Peyer's patch (tissue), 4 donors: ENCODE measurements at places on chromosomes 4 and X.

DNA sequence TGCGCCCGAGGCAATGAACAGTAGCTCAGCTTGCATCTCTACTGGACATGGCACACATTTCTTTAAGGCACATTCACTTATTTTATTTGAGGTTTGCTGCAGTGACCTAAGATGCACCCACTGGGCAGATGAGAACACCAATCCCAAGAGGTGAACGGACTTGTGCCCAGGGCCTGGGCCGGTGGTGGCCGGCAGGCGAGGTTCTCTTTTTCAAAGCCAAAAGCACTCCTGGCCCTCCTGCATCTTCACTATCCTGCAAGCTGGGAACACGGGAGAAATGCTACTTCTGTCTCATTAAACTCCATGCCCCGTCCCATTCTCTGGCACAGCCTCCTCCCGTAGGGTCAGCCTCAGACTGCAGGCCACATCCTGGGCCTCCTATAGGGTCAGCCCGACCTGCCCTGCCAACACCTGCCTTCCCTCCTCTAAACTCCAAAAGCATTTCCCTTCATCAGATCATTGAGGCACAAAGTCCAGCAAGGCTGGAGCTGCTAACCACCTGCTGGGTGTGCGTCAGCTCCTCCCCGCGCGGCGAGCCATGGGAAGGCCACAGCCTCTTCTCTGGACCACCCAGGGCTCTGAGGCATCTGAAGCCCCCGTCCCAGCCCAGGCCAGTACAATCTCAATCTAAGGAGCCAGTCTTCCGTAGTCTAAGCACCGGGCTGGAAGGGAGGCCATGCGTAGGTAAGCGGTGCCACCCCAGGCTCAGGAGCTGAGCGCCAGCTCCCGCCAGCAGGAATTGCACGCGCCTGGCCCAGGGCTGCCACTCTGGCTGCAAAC is 166.1 kb downstream of the AFAP1 start:
- DNase-seq, result peak; percentile 73

GRCh38 chr4:84167564-84167963 is 331.5 kb downstream of the NKX6-1 start:
- DNase-seq, result no peak

- no peak for DNase-seq
Observed at GRCh38 chrX:57417827-57418226, 131.3 kb downstream of the FAAH2 start.

DNA sequence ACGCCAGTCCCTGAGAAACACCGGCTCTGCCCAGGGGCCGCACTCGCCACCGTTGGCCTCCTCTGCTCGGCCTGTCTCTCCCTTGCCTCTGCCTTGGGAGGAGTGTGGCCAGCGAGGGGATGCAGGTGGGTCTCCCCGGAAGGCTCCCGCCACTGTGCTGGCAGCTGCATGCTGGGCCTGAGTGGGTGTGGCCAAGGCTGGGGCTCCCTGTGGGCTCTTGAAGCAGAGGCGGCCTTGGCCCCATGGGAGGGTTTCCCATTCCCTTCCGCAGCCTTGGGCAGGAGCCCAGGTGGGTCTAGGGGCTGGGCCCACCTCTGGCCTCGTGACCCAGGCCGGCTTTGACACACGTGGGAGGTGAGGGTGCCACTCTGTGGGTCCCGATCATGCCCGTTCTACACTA is 19.1 kb downstream of the FGFRL1 start:
- DNase-seq, result no peak

DNA sequence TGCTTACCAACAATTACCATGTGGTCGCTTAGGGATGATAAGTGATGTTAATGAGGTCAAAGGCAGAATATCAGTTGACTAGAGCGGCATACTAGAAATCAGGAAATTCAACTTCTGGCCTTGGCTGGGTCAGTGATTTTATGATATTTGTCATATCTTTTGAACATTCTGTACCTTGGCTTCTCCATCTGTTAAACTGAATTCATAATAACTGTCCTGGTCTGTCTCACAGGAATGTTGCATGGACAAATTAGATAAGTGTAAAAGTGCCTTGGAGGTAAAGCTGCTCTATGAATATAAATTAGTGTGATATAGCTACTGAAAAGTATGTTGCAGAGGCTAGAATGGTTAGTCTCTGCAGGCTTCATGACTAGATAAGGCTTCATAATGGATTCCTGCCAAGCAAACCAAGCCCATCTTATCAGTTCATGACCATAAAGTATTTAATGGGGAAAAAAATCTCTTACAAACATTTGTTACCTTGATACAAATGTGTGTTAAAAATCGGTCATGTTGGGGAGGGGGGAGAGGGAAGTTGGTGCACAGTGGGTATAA is 104.6 kb upstream of the BMPR1B start:
- no peak for DNase-seq

DNA sequence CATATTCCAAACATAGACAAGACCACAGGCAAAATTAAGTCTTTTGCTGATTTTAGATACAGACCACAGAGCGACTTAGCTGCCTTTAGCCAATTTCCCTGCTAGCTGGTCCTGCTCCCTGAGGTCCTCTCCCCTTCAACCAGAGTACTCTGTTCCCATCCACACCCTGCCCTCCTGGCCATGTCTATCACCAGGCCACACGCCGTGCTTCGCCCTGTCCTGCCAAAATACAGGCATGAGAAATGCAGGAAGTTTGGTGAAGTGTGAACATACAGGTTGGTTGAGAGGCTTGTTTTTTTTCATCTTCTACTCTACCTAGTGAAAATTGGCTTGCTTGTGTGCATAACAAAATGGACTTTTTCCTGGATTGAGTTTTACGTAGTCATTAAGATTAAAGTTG is 226.2 kb upstream of the TENM3 start:
- no peak for DNase-seq

DNA sequence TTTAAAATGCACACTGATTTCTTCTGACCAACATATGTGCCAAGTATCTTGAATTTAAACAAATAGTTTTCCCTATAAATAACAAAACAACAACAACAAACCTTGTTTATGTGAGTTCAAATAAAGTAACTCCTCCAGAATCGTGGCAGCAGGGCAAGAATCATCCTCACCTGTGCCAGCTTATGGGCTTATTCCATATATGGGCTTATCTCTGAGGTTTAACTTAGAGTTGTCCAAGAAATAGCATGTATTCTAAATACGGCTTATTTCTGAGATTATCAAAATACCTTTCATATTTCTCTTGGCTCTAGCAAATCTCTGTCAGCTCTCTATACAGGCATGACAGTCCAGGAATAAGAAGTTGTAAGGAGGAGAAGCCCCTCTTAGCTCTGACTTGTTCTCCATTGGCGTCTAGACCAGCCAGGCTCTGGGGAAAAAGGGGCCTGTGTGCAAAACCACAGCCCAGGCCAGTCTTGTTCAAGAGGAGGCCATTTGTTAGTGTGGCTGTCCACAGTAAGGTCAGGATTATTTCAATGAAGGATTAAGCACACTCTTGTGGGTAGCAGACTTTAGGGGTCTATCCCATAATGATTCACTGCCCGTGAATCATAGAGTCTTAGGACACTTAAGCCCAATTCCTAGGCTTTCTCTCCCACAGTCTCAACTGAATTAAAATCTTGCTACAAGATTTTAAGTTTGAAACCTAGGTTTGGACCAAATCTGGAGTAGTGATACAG is 63.2 kb downstream of the FRAS1 start:
- no peak for DNase-seq

DNA sequence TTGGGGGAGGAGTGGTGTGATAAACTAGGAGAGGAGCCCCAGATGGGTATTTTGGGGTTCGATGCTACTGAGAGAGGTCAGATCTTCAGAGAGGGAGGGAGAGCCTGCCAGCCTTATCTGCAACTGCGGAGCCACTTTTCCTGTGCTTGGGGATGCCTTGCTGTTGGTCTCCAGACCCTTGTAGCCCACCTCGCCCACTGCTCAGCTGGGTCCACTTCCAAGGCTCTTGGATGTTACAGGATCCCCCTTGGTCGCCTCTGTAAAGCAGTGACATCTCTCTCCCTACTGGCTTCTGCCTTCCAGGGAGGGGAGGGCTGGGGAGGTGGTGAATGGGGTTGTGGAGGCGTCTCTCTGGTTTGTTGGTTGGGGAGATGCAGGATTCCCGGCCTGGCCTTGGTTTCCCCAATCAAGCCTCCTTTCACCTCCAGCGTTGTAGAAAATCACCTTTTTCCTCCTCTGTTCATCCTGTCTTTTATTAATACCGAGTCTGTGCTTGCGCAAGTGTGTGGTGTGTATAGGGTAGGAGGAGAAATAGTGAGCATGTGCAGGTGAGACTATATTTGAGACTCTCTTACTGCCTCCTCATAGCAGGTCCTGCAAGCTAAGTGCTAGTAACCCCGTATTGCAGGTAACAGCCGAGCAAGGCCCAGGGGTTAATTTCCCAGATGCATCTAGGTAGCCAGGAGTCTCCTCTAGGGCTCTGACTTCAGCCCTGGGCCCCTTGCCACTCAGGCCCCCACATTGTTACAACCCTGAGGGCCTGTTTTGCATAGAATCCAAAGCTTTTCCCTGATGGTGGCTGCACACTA is 337.4 kb downstream of the ARHGAP10 start:
- no peak for DNase-seq

DNA sequence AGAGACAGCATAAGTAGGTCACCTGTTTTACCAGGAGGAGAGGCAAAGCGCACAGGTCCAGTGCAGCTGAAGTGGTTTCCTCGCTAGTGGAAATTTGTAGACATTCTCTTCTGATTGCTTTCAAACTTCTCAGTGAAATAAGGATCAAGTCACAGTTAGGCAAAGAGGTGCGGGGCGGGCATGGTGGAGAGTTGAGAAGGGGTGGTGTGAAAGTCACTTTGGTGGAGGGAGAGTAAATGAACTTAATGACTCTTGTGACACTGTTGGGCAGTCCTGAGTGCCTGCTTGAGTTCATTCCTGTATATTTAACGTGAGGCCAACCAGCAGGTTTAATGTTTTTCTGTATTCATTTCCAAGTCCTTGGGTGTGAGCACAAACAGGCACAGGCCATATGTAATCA is 235.6 kb downstream of the TRIML1 start:
- no peak for DNase-seq

- peak; percentile 46 for DNase-seq
Observed at GRCh38 chr4:40243386-40243948, 46.6 kb downstream of the RHOH start.

GRCh38 chrX:69015564-69016292 is 149.5 kb downstream of the PJA1 start:
- DNase-seq, result no peak

DNA sequence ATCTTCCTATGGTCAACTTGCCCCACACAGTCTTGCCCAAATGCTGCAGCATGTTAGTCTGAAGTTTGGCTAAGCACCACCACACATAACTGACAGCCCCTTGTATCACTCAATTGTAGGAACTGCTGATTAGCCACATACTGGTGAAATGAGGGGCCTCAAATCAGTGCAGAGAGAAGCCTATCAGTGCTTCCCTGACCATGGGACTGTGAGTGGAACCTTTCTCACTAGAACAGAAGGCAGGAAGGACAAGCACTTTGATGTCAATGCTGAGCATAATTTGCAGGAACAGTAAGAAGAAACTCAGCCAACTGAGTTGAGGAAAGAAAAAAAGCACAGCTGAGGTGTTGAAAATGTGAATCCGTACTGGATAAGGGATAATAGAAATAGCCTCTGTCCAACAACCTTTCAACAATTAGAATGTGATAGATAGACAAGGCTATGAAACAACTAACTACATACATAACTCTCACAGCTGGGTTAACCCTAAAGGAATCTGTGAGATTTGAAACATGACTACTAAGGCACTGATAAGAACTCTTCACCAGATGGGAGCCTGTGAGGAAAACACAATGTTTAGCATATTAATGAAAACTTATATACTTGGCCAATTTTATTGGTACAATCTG is 136.6 kb upstream of the SH3RF1 start:
- DNase-seq, result no peak

GRCh38 chr4:90074322-90074886 is 52.8 kb upstream of the CCSER1 start:
- DNase-seq, result no peak

DNA sequence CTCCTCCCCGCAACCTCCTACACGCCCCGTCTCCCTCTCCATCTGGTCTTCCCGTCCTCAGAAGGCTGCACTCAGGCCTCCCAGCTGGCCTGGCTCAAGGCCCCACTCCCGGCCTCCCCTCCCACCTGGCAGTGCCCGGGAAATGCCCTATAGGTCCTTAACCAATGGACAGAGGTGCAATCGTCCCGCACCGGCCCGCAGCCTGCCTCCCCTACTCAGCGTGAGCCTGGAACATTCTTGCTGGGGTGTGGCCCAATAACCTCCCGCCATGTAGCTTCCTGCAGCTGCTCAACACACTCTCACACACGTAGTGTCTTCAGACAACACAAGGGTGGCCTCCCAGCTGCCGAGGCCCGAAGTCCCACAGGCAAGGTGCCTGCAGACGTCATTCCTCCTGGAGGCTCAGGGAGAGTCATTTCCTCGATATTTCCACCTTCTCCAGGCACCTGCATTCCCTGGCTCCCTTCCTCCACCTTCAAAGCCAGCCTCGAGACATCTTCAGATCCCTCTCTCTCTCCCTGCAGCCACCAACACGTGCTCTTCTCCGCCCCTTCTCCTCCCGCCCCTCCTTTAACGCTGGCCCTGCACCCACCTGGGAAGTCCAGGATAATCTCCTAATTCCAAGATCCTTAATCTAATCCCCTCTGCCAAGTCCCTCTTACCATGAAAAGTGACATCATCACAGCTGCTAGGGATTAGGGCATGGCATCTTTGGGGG is 56.2 kb downstream of the ADRA2C start:
- DNase-seq, result no peak

DNA sequence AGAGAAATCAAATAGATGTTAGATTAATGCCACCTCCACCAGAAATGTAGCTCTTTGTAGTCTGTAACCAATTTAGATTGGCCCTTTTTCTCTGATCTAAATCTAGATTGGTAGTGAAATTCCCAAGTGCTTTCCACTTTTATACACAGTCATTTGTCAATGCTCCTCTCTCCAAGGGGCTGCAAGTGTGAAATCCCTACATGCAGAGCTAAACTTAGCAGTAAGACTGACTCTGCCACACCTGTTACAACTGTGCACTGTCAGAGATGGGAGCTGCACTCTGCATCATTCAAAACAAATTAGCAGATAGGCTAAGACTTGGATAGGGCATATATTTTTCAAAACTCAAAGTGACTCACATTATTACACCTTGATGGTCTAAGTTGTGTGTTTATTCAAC is 9.1 kb downstream of the SERTM2 start:
- no peak for DNase-seq

- no peak for DNase-seq
Observed at GRCh38 chr4:112183252-112183651, 38.0 kb downstream of the FAM241A start.

GRCh38 chr4:18529482-18529881 is 507.9 kb upstream of the LCORL start:
- DNase-seq, result no peak

DNA sequence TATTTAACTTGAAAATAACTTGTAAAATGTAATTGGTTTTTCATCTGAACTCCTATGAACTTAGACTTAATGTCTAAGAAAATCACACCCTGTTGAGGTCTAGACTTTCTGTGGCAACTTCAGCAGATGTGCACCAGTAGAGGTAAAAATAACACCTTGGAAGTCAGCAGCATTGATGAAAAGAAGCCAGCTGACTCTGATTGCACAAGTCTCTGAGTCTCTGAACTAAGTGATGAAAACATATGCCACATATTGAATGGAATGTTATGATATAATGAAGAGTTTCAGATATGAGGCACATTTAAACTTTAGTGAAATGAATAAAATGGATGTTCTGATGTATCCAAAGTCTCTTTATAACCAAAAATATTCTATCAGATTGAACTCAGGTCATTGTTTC is 155.4 kb downstream of the GPM6A start:
- DNase-seq, result no peak

GRCh38 chrX:21675931-21676330 is 17.8 kb upstream of the KLHL34 start:
- no peak for DNase-seq

GRCh38 chr4:145567516-145567915 is 51.7 kb upstream of the MMAA start:
- DNase-seq, result no peak

GRCh38 chr4:124157396-124158083 is 555.0 kb downstream of the ANKRD50 start:
- DNase-seq, result no peak
